ENCODE measurements at places on chromosomes 7 and 10.

DNA sequence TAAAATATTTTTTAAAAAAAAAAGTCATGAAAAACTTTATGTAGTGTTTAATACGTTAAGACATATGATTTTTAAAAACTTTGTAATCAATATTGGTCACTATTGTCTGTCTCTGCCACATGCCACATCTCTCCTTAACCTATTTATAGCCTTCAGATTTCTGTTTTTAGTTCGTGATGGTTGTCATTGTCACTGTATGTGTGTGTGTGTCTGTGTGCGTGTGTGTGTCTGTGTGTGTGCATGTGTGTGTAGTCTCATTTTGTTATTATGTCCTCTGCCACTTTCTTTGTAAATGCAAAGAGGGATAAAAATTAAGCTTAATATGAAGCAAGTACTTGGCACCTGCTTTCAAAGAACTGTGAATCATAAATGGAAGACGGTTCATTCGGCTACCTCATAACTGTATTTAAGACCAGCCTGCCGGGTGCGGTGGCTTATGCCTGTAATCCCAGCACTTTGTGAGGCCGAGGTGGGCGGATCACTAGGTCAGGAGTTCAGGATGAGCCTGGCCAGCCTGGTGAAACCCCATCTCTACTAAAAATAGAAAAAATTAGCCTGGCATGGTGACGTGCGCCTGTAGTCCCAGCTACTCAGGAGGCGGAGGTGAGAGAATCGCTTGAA lies 354.0 kb downstream of the ARL4A start:
- DNase-seq = peak; percentile 7

GRCh38 chr7:83649701-83650100 lies 762 bp upstream of the SEMA3E start:
- no peak for DNase-seq

GRCh38 chr10:127990846-127991542 lies 84.1 kb downstream of the PTPRE start:
- peak; percentile 33 for DNase-seq

DNA sequence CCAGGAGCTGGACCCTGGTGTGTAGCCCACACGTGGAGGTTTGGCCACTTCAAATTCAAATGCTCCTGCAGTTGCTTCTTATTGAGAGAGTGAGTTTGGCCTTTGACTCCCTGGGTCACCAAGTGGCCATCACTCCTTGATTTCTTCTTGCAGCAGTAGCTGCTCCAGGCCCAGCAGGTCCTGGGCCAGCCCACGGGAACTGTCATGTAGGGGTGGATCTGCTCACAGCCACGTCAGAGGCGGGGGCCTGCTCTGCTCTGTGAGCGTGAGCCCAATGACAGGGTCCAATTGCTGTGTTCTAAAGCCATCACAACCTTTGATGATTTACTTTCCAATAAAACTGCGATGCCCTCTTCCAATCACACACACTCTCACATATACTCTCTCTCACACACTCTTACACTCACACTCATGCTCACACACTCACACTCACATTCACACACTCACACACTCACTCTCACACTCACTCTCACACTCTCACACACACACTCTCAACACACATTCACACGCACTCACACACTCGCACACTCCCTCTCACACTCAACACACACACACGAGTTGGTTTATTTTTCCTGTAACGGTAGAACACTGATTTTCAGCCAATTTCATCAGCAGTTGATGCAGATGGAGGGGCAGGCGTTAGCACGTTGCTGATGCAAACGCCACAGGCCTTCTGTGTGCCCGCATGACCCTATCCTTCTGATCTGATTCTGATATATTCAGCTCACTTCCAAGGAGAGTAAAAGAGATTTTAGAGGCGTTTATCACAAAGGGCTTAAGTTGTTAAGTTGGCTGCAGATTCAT lies 210.7 kb upstream of the PPP2R2D start:
- no peak for DNase-seq

DNA sequence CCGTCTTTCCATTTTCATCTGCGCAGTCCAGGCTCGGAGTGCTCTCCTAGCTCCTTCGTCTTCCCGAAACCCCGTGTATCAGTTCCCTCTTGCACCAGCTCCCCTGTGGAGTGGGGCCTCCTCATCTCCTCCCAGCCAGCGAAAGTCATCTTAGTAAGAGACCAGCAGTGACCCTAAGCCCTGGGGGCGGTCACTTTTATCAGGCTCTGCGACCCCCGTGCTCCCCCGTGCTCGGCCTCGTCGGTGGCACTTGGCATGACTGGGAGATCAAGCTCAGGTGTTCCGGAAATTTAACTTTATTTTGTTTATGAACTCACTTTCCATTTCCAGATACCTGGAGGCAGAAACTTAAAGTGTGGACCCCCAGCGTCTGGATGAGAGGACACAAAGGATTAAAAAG lies 574 bp upstream of the ECHDC3 start:
- no peak for DNase-seq

GRCh38 chr10:98980353-98980752 lies 255.3 kb downstream of the HPSE2 start:
- peak; percentile 30 for DNase-seq

GRCh38 chr10:90917238-90917967 lies 3.5 kb downstream of the ANKRD1 start:
- no peak for DNase-seq

DNA sequence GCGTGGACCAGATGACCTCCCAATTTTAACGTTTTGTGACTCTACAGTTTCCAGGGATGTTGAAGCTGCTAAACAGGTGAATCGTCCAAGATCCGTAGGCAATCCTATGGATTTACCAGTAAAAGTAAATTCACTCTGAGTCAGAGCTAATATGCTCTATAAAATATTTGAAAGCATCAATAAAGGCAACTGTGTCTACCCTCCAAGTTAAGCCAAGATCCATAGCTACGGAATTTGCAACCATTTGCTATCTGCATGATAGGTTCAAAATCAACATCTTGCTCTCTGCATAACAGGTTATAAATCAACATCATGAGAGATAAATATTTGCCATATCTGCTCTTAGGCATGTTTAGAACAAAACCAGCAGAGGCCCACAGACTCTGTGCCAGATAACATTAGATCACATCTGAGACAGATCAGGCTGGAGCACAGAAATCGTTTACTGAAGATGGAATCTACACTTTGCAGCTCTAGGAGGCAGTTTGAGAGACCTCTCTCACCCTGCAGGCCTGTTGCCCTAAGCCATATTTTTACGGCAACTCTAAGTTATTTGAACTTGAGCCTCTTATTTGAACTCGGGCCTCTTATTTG lies 80.7 kb upstream of the PDCD4 start:
- DNase-seq = no peak

DNA sequence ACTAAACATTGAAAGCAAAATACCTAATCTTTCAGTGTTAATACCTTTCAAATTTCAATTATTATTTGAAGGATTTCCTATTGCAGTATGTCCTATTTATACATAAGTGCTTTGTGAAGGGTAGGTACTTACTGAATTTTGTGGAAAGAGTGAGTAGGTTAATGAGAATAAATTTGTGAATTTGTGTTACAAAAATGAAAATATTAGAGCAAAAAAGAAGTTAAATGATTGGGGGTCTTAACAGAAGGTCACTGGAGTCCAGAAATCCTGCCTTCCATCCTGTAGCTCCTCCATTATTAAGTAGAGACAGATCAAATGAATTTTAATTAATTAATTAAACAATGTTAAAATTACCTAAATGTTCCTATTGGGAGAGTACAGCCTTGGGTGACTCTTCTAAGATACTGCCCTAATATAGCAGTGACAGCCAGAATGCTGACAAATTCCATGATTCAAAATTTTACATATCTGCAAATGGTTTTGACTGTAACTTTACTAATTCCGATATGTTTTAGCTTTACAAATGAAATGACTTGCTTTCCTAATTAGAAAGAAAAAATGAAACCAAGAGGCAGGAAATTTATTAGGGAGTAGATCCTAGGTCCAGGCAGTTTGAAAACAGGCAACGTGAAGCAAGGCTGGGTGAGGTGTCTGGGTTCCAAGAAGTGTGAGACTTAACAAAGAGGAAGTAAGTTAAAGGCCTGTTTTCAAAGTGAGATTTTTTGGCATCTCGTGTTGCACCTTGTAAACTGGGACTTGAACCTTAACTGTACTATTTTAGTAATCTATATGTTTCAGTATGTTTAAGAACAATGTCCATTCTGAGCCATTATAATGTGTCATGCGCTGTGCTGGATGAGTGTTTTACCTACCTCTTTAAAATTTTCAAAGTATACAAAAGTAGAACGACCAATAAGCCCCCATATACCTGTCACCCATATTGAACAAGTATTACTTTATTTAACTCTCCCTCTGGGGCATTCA lies 1.5 kb downstream of the PIK3CG start:
- DNase-seq = no peak

DNA sequence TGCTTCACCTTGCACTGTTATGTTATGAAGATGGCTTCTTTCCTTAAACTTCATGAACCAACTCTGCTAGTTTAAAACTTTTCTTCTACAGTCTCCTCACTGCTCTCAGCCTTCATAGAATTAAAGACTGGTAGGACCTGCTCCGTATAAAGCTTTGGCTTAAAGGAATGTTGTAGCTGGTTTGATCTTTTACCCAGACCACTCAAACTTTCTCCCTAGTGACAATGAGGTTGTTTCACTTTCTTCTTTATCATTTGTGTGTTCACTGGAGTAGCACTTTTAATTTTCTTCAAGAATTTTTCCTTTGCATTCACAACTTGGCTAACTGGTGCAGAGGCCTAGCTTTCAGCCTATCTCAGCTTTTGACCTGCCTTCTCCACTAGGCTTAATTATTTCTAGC lies 316.4 kb upstream of the RNF32 start:
- no peak for DNase-seq

- DNase-seq = no peak
Observed at GRCh38 chr10:102994531-102995295, 76.6 kb downstream of the CNNM2 start.

- DNase-seq = peak; percentile 37
Observed at GRCh38 chr7:129990403-129991192, 37.8 kb upstream of the UBE2H start.
